ENCODE measurements at places on chromosomes 12 and 14.

DNA sequence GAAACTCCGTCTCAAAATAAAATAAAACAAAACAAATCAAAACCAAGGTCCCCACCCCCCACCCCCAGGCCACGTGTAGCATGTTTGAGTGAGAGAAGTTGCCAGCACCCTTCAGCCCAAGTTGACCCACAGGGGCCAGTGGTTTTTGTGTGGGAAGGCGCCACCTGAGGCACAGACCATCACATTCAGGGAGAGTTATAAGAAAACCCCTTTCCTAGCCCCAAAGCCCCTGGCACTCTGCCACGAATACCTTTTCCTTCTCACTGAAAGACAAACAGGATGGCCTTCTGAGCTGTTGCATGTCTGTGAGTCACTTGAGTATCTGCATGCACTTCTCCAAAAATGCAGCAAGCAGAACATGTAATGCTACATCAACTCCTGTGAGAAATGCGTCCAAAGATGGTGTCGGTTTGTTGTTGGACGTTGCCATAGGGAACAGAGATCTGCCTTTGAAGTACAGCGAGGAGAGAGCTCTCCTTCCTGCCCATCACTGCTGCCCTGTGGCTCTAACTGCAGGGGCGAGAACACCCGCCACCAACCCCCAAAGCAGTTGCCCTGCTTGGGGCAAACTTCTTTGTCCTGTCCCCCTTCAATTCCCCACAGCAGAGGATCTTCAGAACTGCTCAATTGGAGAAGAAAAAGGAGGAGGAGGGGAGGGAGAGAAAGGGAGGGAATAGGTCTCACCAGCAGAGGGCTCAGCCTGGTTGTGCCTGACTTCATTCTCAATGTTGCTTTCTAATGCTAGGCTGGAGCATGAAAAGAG lies 2.7 kb upstream of the TRAF3 start:
- H3K27me3 ChIP-seq, result peaks cover 16% of the 10 kb centered on the region
- H3K4me3 ChIP-seq, result no peak overlapping the region
- H3K36me3 ChIP-seq, result peaks cover 5% of the 10 kb centered on the region
- peaks cover 26% of the 10 kb centered on the region for H3K4me1 ChIP-seq

DNA sequence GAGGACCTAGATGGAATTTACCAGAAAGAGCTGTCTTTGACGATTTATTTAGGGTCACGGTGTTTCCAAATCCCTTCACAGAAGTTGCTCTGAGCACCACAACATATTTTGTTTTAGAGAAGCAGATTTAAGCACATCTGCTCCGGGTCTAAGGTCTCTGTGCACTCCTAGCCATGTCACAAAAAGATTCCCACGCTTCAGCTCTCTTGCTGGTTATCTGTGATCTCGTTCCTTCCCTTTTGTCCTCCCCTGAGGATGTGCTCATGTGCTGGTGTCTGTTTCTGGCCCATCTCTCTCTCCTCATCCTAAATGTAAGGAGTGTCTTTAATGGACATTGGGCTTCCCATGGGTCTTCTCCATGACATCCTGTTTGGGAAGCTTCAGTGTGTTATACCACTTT lies 53.7 kb upstream of the GNPNAT1 start:
- H3K4me1 ChIP-seq, result peaks cover 19% of the 10 kb centered on the region
- H3K27me3 ChIP-seq, result peaks cover 4% of the 10 kb centered on the region
- H3K36me3 ChIP-seq, result no peaks in the 10 kb centered on the region
- H3K4me3 ChIP-seq, result no peak overlapping the region
- H3K27ac ChIP-seq, result no peak overlapping the region

DNA sequence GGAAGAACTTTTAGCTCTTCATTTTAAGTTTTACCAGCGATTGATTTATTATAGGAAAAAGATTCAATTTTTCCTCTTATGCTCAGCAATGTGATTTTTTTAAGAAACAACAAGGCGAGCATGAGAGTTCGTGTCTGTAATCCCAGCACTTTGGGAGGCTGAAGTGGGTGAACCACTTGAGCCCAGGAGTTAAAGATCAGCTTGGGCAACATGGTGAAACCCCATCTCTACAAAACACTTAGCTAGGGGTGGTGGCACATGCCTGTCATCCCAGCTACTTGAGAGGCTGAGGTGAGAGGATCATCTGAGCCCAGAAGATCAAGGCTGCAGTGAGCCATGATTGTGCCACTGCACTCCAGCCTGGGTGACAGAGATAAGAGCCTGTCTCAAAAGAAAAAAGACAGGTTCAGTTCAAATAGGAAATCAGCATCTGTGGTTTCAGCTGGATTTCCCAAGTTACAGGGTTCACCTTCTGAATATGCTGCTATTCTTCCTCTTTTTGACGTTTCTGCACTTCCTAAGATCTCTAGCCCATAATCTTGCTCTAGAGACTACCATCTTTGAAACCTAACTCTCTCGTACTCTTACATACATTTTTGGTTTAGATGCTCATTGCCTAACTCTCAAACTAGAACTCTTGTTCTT lies 274.7 kb downstream of the SEC23A start:
- H3K4me1 ChIP-seq, result no peaks in the 10 kb centered on the region
- H3K27ac ChIP-seq, result no peak overlapping the region
- no peaks in the 10 kb centered on the region for H3K27me3 ChIP-seq
- H3K36me3 ChIP-seq, result no peaks in the 10 kb centered on the region
- H3K4me3 ChIP-seq, result no peak overlapping the region
- no peak for DNase-seq

GRCh38 chr12:111022386-111022785 lies 102.0 kb upstream of the MYL2 start:
- DNase-seq, result no peak
- H3K4me1 ChIP-seq, result no peaks in the 10 kb centered on the region
- H3K27me3 ChIP-seq, result peaks cover 3% of the 10 kb centered on the region
- no peak overlapping the region for H3K27ac ChIP-seq
- no peak overlapping the region for H3K4me3 ChIP-seq

DNA sequence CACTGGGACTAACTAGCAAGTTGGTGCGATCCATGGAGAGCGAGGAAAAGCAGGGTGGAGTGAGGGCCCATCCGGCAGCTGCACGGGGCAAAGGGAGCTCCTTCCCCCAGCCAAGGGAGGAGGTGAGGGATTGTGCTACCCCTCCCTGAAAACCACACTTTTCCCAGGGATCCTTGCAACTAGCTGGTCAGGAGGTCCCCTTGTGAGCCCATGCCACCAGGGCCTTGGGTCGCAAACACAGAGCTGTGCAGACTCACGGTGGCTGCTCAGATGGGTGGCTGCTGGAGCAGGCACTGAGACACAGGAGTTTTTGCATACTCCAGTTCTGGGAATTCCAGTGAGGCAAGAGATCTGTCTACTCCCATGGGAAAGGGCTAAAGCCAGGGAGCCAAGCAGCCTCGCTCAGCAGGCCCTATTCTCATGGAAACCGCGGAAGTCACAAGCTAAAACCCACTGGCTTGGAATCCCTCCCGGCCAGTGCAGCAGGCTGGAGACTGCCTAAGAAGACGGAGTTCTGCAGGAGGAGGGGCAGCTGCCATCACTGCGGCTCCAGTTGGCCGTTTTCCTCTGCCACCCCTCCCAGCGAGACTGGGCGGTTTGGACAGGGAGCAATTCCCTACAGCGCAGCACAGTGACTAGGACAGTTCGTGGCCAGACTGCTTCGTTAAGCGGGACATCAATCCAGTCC lies 10.9 kb upstream of the ZNF705A start:
- peaks cover 5% of the 10 kb centered on the region for H3K27me3 ChIP-seq
- H3K4me3 ChIP-seq, result no peak overlapping the region
- no peak overlapping the region for H3K27ac ChIP-seq
- no peak for DNase-seq
- peaks cover 13% of the 10 kb centered on the region for H3K36me3 ChIP-seq
- no peaks in the 10 kb centered on the region for H3K4me1 ChIP-seq

DNA sequence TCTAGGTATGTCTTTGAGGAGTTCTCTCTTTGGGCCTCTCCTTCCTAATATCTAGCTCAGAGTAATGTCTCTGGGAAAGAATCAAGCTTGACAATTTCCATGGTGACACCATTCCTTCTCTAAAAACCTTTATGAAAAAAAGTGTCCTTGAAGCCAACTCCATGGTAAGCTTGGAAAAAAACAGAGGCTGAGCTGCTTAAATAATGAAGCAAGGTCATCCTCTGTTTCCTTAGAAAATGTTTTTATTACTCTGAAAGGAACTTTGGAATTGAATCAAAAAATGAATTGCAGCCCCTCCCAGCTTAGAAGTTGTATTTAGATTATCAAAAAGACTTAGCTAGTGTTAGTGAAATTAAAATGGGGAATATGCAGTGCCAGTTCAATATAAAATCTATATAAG lies 166.1 kb upstream of the KITLG start:
- no peak overlapping the region for H3K27ac ChIP-seq
- DNase-seq, result no peak
- H3K27me3 ChIP-seq, result peaks cover 2% of the 10 kb centered on the region

DNA sequence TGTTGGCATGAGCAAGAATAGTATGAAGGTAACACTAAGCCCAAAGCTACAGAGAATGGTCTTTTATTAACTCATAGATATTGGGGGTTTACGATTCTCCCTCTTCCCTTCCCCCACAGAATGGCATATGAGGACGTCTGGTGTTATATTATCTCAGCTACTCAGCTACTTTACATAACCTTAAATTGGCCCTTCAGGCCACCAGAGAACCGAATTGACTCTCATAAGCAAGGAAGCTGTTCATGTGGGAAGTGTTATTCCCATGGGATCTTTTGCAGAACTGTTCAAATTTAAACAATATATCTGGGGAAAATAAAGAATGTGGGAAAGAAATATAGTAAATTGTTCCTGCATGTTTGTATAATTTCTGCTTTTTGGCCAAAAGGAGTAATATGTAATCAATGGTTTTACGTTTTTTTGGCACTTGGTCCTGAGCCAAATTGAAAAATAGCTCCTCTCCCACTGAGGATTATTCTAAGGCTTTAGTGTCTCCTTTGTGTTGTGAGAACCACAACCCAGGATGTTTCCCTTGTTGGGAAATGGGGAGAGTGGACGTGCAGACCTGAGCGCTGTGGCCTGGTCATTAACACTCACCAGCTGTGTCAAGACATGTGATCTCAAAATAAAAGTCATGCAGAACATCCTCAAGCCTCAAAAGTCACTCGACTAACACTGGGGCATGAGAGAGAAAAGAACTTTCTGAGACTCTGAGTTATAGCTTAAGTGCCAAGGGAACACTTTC lies 31.8 kb upstream of the CMAS start:
- peaks cover 1% of the 10 kb centered on the region for H3K27me3 ChIP-seq
- H3K36me3 ChIP-seq, result no peaks in the 10 kb centered on the region
- no peak for DNase-seq

DNA sequence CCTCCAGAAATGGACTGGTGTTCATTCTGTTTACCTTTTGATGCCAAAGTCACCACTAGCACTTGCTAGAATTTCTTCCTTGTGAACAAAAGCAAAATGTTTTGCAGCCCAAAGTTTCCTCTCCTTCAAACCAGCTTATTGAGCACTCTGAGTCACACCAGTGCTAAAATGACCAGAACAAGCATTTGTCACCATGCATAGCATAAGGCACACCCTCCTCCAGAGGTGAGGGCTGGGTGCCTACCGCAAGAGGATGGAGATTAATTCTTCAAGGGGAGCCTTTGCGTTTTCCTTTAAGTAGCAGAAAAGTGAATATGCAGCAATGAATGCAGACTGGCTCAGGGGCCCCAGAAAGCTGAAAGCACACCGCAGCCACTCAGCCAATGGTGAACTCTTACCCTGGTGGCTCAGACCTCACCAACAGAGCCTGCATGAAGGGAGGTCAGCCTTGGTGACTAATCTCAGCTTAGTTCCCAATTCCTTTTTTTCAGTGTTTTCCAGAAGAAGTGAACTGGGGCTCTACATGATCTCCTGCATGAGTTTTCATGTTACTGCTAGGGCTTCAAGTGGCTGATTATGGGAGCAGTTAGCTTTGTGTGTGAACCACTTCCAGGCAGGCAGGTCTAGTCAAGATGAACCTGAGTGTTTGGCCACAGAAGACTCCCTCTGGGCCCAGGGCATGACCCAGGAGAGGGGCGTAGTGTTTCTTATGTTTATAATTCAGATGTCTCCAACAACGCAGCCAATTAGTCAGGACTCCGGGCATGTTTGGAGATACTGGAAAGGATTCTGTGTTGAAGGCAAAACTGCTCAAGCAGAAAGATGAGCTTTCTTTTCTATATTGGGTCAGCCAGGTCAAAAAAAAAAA lies 96.3 kb downstream of the PAX9 start:
- H3K27me3 ChIP-seq, result no peaks in the 10 kb centered on the region
- DNase-seq, result no peak
- peaks cover 9% of the 10 kb centered on the region for H3K4me1 ChIP-seq
- no peak overlapping the region for H3K4me3 ChIP-seq
- H3K36me3 ChIP-seq, result no peaks in the 10 kb centered on the region
